ENCODE measurements at places on chromosomes 7 and 10.

DNA sequence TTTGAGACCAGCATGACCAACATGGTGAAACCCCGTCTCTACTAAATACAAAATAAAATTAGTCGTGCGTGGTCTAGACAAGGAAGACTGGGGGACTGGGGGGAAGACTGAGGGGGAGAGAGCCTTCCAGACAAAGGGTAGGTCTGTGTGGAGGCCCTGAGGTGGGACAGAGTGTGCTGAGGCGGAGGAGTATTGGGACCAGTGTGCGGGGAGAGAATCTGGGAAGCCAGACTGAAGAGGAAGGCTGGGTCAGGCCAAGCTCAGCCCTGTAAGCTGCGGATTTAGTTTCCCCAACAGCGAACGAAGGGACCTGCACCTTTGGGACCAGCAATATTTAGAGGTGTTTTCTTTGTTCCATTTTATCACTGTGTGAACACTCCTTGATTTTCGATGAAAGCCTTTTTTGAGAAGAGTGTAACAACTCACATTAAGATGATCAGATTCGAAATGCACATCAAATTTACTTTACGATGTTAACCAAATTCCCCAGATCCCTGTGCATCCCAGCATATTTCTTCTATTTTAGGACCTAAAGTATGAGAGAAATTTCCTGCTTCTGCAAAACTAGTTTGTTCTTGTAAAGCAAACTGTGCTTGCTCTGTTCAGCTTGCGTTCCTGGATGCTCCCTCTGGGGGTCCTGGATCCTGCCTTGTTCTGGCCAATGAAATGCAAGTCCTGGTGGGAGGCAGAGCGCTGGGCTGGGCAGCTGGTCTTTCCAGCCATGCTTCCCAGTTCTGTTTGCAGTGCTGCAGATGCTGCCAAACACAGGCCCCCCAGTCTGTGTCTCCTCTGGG lies 39.4 kb downstream of the PLAU start:
- no peak for DNase-seq

GRCh38 chr7:57364933-57365710 lies 84.9 kb upstream of the ZNF716 start:
- no peak for DNase-seq

DNA sequence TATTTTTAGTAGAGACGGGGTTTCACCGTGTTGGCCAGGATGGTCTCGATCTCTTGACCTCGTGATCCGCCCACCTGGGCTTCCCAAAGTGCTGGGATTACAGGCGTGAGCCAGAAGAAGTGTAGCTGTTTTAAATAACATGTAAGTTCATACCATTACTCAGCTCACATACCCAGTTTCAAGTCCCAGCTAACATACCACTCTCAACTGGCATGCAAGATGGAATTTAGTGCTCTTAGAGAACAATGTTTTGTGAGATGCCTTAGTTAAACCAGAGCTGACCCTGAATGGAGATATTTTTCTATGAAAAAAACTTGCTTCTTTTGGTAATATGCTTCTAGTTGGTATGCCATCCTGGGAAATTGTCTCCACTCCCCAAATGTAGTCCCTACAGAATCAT lies 37.3 kb downstream of the HBP1 start:
- DNase-seq: no peak

DNA sequence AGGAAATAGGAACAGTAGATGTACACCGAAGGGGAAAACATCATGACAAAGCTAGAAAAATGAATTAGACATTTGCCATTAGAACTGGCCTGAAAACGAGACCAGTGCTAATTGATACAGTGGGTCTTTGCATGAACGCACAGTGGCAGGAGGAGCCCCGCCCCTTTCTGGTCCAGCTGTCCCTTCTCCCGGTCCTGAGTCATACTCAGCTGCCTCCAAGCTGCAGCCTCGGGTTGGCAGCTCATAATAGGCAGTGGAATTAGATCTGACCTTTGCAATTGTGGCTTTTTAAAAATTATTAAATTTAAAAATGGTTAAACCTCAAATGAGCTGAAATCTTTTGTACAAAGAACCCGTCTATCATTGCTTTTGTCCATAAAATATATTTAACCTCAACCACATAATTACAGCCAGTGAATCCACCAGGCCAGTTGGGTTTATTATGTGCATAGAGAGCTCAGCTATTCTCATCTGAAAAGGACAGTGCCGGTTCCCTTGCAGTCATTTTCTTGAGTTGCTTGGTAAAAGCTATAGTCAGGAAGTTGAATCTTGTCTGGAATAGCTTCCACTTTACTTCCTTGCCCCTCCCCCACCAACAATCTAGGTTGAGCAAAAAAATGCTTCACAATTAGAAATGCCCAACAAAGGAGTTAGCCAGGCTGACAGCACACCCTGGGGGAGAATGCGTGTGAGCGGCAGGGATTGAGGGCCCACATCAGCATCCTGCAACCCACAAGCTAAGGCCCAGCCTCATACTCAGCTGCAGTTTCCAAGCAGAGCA lies 147.1 kb downstream of the BUB3 start:
- DNase-seq: no peak

GRCh38 chr7:98841179-98841997 lies 28.4 kb downstream of the TMEM130 start:
- DNase-seq: peak; percentile 78

DNA sequence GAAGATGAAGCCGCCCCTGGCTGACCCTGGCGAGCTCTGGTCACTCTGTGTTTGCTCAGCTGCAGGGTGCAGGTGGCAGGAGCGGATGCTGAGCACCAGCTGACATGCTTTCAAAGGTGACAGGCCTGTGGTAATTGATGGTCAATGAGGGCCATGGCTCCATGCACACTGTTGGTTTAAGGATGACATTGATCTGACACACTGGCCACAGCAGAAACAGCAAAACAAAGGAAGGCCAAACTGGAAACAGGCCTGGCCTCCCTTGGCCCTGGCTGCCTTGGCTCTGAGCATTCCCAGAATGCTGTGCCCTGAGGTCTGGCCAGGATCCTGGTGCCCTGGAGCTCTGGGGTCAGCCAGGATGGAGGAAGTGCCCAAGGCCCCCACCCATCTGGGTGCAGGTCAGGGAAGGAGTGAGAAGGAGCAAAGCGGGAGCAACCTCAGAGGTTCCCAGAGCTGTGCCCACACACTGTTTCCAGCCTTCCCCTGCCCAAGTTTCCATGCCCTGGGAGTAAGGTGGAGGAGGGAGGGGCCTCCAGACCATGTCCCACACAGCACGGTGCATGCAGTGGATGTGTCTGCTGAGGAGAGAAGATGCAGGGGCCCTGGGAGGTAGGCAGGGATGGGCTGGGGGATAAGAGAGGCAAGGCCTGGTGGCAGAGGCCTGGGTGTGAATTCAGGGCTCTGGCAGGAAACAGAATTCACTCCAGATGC lies 302.2 kb downstream of the RPS24 start:
- DNase-seq: no peak

DNA sequence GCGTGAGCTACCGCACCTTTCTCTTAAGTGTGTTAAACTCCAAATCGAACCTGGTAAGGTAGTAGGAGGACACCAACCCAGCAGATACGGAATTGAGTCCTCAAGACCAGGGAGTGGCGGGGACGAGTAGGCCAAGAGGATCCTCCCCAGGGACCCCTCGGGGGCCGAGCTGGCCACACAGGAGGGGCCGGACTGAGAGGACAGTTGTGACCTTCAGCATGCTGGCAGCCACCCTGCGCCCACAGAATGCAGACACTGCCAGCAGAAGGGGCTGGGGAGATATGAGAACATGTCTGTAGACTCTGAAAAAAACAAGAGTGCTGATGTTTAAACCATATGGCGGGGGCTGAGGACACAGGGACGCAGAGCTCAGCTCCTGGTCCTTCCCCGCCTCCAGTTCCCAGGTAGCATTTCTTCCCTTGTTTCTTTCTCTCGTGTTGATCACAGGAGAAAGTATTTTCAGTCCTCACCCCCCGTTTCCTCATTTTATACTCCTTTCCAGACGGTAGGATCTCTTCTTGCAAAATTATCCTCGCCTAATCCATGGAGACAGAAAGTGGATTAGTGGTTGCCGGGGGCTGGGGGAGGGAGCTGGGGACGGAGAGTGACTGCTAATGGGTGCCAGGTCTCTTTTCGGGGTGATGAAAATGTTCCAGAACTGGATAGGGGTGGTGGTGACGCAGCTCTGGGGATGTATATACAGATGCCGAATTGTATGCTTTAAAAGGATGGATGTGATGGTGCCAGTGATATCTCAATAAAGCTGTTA lies 11.5 kb upstream of the UNCX start:
- no peak for DNase-seq

All from activated CD4-positive, alpha-beta T cell treated with anti-CD3 and anti-CD28 coated beads for 48 hours (primary cell).